ENCODE measurements at places on chromosomes 1 and 21.

GRCh38 chr1:53321366-53321765 lies 6.5 kb downstream of the LRP8 start:
- DNase-seq: no peak

GRCh38 chr1:68221980-68222373 lies 10.3 kb downstream of the WLS start:
- no peak for DNase-seq

GRCh38 chr21:37227071-37228002 lies 39.8 kb downstream of the VPS26C start:
- DNase-seq: no peak

DNA sequence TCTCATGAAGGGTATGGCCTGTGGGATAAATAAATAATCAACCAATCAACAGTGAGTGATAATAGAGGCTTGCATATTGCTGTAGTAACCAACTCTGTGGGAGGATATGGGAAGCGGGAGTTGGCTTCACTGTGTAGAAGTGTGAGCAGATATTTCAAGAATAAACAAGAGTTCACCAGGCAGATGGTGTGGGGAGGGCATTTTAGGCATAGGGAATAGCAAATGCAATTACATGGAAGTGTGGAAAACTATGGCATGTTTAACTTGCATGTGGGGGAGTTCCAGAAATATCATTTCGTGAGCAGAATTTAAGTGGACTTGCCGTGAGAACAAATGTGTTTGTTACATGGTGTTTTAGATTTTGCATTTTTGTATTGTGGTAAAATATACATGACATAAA lies 95.2 kb downstream of the SPATA46 start:
- no peak for DNase-seq

GRCh38 chr21:42140196-42140934 lies 69.2 kb downstream of the UMODL1 start:
- no peak for DNase-seq

DNA sequence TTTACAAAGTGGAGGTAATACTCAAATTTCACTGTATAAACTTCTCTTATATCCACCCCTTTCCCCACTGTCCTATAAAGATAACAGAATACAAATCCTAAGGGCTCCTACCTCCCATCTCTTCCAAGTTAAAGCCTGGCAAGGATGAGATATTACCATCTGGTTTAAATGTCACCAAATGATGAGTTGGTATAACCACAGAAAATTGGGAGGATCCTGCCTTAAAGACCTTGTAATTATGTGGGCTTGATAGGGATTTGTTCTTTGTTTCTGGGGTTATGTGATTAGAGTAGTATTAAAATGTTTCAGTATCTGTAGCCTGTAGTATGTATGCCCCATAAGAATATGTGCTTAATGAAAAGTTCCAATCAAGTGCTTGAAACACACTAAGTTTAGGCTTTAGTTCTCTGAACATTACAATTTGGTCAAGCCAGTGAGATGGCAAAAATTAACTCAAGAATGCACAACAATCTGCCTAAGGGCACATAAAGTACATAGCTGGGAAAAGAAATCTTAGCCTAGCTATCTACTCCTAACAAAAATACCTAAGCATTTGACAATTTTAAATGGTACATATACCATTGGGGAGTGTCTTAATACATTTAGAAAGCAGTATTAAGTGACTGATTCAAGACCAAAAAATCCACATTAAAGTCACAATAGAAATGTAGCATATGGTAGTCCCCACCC lies 14.0 kb downstream of the KDM5B start:
- no peak for DNase-seq

DNA sequence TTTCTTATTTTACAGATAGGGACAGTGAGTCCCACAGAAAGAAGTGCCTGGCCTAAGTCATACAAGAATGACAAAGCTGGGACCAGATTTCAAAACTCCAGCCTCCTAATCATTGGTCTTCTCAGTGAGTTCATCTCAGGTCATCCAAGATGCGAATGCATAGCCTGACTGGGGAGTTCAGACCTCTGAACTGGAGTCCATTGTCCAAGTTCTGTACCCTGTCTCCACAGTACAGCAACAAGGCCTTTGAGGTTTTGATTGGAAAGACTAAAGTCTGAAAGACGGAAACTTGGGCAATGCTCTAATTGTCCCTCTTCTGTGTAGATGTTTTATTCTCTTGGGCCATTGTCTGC lies 62.0 kb downstream of the TNN start:
- no peak for DNase-seq

DNA sequence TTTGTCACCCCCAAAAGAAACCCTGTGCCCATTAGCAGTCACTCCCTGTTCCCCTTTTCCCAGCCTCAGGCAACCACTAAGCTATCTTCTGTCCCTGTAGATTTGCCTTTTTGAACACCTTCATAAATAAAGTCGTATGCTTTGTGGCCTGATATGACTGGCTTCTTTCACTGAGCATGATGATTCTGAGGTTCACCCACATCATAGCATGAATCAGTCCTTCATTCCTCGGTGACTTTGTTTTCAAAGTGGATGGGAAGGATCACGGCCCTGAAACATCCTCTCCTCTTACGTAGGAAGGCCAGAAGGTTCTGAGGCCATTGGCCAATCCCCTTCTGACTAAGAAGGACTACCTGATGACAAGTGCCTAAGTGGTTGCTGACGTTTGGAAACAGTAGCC lies 39.1 kb downstream of the NIPAL3 start:
- DNase-seq: no peak

- no peak for DNase-seq
Observed at GRCh38 chr1:83961571-83962295, 37.2 kb downstream of the TTLL7 start.

GRCh38 chr21:26534517-26534916 lies 38.6 kb downstream of the CYYR1 start:
- no peak for DNase-seq

DNA sequence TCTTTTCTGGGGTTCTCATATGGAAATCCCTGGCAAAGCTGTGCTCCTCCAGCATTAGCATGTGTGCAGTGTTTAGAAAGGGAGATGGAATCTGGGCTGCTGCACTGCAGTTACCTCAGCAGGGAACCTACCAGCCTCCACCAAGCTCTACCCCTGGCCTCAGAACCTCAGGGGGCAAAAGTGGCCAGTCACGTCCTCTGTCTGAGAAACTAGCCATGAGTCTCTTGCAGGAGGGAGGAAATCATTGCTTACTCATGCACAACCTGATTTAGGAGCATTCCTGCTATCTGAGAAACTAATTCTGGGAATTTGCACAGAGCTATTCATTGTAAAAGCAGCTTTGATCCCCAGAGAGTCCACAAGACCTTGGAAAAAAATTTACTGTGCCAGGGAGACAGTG lies 80.6 kb upstream of the IPO9 start:
- no peak for DNase-seq

GRCh38 chr1:54415991-54416390 lies 9.8 kb upstream of the SSBP3 start:
- no peak for DNase-seq

DNA sequence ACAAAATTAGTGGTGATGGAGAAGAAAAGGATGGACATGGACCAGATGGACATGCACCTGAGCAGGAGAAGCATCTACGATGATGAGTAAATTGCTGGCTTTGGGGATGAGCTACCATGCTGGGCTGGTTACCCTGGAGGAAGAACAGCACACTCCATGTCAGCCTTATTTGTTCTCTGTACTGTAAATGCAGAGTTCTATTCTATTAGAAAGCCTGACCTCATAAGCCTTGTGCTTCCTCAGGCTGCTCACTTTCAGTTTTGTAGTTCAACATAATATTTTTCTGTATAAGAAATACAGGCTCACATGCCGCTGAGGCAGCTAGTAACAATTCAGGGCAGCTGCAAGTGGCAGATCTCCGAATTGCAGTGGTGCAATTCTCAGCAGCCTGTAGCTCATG lies 249.6 kb downstream of the PLA2G4A start:
- no peak for DNase-seq

GRCh38 chr1:2276803-2277580 lies 48.9 kb downstream of the SKI start:
- no peak for DNase-seq

DNA sequence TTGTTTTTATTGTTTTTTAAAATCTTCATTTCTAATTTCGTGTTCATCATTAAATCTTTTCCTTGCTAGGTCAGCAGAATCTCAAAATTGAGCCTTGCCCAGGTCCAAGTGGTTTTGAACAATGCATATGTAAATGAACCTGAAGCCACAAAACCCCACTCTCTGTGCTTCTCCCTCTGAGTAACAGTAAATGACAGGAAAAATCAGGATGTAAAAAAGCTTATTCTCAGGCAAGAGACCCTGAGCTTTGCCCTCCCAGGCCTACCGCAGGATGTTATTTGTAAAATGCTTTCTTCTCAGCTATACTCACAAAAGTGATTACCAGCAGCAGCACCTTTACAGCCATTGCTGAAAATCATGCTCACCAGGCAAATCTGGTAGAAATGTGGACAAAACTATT lies 47.6 kb downstream of the TYW3 start:
- DNase-seq: no peak

- no peak for DNase-seq
Observed at GRCh38 chr1:228404107-228404720, 2.4 kb downstream of the TRIM11 start.

- no peak for DNase-seq
Observed at GRCh38 chr1:205062319-205062718, 19.3 kb downstream of the CNTN2 start.

GRCh38 chr1:14340002-14340785 lies 258.3 kb upstream of the KAZN start:
- DNase-seq: no peak

DNA sequence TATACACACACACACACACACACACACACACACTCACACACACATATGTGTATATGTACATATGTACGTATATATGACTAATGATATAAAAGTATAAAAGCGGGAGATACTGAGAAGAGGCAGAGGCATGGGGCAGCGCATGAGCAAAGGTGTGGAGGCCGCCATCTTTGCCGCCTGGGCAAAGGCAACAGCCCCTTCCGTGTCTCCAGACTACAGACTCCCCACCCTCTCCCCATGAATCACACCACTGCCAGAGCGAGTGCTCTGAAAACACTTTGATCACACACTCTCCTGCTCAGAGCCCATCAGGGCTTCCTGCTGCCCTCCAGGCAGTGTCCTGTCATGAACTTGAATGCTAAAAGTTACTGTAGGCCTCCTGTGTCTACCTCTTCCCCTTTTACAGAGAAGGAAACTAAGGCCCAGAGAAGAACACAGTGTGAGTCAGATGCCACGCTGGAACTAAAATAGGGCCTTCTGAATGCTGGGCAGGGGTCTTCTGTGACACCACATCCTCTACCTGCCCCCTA lies 54.7 kb upstream of the SSBP3 start:
- DNase-seq: no peak

DNA sequence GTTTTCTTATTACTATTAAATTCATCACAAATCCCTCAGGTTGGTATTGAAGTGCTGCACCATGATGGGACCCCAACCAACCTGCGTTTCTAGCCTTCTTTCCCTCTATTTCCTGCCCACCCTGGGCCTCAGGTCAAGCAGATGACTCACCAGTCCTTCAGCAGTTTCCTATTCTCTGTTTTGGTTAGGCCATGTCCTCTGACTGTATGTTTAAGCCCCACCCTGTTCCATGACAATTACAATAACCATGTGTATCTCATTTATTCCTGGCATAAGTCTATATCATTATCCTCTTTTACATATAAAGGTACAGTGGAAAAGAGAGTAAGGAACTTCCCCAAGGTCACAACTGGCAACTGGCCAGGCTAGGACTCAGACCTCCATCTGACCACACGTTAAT lies 5.3 kb upstream of the FAM78B start:
- no peak for DNase-seq

DNA sequence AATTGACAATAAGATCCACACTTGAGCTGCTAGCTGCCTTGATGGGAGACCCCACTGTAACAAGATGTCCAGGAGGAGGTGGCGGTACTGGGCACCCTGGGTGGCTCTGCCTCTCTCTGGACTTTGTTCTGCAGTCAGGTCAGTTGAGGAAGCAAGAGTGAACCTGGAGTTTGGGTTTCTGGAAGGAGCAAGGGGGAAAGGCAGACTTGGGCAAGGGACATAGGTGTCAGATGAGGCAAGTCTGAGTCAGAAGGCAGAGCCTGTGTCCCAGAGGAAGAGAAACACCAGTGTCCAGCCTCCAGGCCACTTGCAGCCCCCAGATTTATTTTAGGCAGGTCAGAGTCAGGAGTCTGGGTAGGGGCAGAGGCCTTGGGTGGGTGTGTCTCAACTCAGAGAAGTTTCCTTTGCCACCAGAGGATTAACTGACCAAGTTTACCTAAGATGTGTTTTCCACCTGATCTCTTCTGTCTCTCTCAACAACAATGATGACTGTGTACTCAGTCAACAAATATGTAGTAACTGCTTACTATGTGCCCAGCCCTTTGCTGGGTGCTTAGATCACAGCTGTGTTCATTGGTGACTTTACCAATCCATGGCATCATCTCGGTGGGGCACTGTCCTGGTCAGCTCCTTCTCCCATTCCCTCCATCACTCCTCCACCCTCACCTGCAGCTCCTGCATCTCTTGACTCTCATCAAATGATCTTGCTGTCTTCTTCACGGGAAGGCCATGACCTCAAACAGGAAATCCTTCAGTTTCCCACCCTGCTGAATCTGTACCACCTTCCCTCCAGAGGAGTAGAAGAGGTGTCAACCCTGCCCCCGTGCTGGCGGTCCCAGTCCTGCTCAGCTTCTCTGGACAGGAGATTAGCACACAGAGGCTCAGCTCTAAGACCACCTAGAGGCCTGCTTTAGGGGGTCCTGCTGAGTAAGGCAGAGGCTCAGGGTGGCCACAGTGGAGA lies 36.6 kb downstream of the ELF3 start:
- DNase-seq: no peak

GRCh38 chr21:29441651-29442050 lies 142.9 kb downstream of the BACH1 start:
- DNase-seq: no peak

DNA sequence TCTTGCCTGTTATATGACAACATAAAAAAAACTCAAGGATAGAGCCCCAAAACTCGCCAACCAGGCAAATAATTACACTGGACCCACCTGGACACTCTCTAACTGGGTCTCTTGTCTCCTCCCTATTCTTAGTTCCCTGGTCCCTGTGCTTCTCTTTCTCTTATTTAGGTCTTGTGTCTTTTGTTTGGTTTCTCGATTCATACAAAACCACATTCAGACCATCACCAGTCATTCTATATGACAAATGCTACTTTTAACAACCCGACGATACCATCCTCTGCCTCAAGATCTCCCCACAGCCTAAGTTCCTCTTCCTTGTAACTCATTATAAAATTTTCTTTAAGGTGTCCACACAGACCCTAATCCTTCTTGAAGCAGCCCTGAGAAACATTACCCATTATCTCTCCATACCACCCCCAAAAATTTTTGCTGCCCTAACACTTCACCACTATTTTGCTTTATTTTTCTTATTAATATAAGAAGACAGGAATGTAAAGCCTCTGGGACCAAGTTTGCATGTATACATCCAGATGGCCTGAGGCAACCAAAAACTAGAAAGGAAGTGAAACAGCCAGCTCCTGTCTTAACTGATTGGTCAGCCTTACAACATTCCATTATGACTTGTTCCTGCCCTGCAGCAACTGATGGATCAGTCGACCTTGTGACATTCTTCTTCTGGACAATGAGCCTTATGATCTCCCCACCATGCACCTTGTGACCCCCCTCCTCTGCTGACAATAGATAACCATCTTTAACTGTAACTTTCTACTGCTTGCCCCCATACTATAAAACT lies 638.2 kb downstream of the AMY1C start:
- DNase-seq: no peak

GRCh38 chr1:31154000-31154631 lies 85.6 kb downstream of the NKAIN1 start:
- no peak for DNase-seq
